ENCODE measurements at places on chromosomes 11 and 22. TPM values are rescaled to one million over a fixed set of nuclear protein-coding genes. Genes with fewer than 3 reads are reported as not detected.

Gene CCDC116
- 0.07 TPM for total RNA-seq

Gene CDC42EP1
- 19.5 TPM for total RNA-seq

Gene LRRC51
- total RNA-seq, result 2.6 TPM

Gene LRRC55
- not detected for total RNA-seq

Gene CEND1
- total RNA-seq, result 0.13 TPM

Gene SLC6A5
- not detected for total RNA-seq

Gene POLD4
- 29.2 TPM for total RNA-seq

Gene FAM180B
- total RNA-seq, result not detected

Gene ATG13
- total RNA-seq, result 54.1 TPM

Gene LSP1
- total RNA-seq, result not detected

Gene MMP8
- total RNA-seq, result not detected

Gene CRYBB3
- not detected for total RNA-seq

Gene MYOD1
- not detected for total RNA-seq

Gene GLYAT
- not detected for total RNA-seq

Gene ARVCF
- total RNA-seq, result 79.3 TPM

Gene HBE1
- total RNA-seq, result not detected

Gene KRTAP5-11
- total RNA-seq, result not detected

Gene MS4A3
- not detected for total RNA-seq

- DNase-seq, result no peak
These were observed 25.4 kb upstream of the MYO18B start for GRCh38 chr22:25716637-25717036.

DNA sequence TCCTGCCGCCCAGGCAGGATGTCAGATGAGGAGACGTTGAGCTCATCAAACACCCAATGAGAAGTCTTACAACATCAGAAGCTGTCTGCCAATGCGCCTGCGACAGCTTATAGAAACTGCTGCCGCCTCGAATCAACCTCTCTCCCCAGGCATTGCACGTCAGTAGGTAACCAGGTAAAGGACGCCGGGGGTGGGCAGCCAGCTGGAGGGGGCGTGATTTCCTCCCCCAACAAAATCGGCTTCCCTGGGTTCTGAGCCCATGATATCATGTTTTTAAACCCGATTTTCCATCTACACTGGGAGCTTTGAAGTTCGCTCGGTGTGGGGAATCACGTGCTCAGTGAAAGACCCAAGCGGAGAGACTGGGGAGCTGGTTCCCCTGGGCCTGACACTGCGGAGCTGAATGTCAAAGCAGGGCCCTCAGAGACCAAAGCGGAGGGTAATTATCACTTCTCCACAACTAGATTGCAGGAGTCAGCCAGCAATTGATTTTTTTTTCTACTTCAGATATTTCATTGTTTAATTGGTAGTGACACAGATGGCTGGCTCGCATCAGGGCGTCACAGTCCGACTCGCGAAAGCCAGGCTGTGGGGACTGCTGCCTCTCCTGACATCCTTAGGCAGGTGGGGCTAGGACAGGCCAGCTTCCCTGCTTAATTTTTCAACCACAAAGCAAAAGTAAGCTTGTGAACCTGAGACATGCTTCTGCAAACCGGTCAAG lies 15.4 kb downstream of the FAM83F start:
- no peak for DNase-seq

DNA sequence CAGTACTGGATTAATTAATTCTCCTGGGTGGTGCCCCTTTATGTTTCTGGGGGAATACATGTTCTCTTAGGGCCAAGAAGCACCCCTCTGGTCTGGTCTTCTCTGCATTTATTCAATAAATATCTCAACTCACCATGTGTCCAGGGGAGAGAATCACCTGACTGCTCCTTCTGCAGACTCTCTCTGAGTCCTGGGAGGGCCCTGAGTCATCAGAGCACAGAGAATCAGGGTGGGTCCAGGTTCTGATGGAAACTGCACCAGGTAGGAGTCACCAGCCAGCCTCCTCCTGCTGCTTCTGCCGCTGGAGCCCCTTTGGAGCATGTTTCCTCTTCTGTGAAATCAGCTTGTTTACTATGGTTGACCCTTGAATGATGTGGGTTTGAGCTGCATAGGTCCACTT lies 107.7 kb upstream of the PLET1 start:
- no peak for DNase-seq

DNA sequence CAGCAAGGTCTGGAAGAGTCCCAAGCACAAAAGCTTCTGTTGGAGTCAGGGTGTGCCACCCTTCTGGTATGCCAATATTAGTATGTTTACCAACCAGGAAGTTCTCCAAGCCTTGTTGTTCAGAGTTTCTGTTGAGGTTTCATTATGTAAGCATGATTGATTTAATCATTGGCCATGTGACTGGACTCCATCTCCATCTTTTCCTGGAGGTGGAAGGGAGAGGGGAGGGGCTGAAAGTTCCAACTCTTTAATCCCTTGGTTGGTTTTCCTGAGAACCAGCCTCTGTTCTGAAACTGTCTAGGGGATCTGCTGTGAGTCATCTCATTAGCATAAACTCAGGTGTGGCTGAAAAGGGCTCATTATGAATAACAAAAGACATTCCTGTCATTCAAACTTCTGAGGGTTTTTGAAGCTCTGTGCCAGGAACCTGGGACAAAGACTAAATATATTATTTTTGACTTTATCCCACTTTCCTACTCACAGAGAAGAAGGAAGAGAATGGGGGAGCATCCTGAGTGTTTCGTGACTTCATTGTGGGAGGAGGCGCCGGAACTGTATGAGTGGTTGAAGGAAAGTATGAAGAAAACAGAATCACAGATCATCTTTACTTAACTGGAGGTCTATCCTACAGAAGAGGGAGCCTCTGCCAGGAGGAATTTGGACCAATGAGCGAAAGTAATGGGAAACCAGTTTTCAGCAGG lies 138.2 kb downstream of the NECTIN1 start:
- no peak for DNase-seq

- DNase-seq, result no peak
These were observed 9.8 kb downstream of the KCNC1 start for GRCh38 chr11:17744151-17744940.

- no peak for DNase-seq
These were observed 8.3 kb downstream of the RIN1 start for GRCh38 chr11:66328031-66328301.

- no peak for DNase-seq
These were observed 7.3 kb downstream of the INS start for GRCh38 chr11:2153581-2154194.

- no peak for DNase-seq
These were observed 17.6 kb upstream of the MED17 start for GRCh38 chr11:93766504-93766903.

DNA sequence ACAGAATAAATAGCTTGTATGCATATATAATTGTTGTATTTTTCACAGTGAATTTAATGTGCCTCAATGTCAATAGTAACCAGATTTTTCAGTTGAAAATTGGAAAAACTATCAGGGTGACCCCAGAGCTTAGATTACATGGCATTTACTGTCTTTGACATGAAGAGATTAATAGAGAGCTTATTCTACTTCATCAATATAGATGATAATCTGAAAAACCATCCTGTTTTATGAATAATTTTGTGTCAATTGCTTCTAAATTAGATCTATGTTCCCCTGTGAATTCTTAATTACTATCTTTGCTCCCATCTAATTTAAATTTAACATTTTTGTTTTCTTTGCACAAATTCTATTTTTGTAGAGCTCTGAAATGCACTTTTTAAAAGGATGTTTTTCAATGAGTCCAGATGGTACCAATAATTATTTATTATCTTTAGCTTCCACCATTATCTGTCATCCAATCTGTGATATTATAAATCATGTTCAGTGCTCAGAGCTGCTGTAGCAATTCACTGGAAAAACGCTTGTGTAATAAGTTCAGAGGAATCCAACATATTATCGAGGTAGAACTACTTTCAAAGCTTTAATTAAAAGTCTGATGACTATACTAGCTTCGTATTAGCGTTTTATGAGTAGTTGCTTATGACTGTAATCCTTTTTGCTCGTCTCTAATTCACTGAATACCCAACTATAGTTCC lies 291.4 kb downstream of the JRKL start:
- DNase-seq, result no peak

GRCh38 chr22:17118342-17118741 lies 2.8 kb downstream of the TMEM121B start:
- DNase-seq, result no peak

- DNase-seq, result no peak
These were observed 13.8 kb upstream of the PICK1 start for GRCh38 chr22:38043151-38044039.

GRCh38 chr11:131674051-131674755 lies 303.8 kb downstream of the NTM start:
- DNase-seq, result no peak

- no peak for DNase-seq
These were observed 8.2 kb downstream of the SPINDOC start for GRCh38 chr11:63821411-63821810.

DNA sequence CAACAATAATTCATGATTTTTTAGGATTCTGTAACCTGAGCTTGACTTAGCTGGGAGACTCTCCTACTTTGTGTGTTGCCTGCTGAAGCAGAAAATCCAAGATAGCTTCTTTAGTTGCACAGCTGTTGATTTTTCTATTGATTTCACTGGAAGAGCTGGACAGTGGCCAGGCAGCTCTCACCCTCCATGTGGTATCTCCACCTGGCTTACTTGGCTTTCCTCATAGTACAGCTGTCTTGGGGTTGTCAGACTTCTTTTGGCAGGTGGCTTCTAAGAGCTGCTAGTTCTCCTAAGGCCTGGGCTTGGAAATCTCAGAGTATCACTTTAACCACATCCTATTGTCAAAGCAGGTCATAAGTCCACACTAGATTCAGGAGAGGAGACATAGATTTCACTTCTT lies 130.8 kb upstream of the SPON1 start:
- DNase-seq, result no peak

GRCh38 chr11:9752091-9752490 lies 88.2 kb downstream of the SWAP70 start:
- DNase-seq, result no peak

DNA sequence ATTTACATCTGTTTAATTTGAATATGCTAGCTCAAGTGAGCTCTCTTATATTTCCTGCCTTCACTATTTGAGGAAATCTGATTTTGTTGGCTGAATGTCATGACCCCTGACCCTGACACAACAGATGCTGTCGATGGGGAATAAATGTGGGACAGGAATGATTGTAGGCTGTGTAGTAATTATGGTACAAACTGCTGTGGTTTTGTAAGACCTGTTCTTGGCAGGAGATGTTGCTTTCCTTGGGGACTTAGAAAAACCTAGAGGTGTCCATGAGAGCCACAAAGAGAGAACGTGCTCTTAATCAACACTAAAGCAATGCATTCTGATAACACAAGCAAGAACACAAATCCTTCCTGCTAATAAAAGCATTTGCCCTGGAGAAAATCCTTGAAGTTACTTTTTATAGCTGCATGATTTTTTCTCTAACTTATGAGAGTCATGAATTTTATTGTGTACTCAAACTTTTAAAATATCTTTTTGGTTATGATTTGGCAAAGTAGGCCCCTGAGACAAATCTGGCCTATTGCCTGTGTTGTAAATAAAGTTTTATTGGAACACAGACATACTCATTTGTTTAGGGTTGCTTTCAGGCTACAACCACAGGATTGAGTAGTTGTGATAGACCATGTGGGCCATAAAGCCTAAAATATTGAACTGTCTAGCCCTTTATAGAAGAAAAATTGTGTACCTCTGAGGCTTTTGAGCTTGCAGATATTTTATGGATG lies 90.2 kb downstream of the DDX10 start:
- no peak for DNase-seq

DNA sequence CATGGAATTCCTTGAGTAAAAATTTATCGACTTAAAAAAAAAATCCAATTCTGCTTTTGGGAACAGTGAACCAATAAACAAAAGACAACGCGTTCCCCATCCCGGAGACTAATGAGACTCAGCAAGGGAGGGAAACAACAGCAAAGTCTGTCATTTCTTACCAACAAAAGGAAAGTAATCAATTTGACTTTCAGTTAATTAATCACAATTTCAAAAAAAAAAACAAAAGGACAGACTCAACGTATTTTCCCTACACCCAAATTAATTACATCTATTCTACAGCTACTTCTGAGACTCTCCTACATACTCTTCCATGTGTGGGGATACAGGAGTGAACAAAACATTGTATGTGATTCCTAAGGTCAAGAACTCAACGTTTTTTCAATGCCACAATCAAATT lies 1.9 kb downstream of the RDX start:
- no peak for DNase-seq

GRCh38 chr11:1218788-1219445 lies 3.9 kb upstream of the MUC5B start:
- DNase-seq, result no peak

- no peak for DNase-seq
These were observed 196.4 kb downstream of the DBX1 start for GRCh38 chr11:19963697-19964387.

DNA sequence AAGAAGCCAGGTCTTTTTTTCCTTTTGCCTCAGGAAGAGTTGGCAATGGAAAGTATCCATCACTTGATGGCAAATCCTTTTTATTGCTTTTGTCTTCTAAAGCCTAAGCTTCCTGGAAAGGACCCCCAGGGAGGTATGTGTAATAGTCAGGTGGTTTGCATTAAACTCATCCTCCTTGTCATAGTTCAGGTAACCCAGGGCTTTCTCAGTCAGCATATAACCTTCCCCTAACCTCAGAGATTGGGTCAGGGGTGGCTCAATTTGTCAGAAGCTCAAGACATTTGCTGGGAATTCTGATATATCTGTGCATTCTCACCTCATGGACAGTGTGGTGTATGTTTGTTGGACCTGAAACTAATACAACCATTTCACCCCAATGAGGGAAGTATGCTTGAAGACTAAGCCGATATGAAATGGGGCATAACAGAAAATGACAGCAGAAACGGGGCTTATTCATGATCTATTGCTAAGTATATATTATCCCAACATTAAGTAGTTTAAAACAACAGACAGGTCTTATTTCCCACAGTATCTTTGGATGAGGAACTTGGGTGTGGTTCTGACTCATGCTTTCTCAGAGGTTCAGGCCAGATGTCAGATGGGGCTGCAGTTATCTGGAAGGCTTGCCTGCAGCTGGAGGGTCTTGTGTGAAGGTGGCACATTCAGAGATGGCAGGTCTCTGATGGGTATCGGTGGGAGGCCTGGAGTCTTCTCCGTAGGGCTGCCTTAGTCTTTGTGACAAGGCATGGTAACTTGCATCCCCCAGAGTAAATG lies 135.8 kb upstream of the SPON1 start:
- DNase-seq, result no peak

DNA sequence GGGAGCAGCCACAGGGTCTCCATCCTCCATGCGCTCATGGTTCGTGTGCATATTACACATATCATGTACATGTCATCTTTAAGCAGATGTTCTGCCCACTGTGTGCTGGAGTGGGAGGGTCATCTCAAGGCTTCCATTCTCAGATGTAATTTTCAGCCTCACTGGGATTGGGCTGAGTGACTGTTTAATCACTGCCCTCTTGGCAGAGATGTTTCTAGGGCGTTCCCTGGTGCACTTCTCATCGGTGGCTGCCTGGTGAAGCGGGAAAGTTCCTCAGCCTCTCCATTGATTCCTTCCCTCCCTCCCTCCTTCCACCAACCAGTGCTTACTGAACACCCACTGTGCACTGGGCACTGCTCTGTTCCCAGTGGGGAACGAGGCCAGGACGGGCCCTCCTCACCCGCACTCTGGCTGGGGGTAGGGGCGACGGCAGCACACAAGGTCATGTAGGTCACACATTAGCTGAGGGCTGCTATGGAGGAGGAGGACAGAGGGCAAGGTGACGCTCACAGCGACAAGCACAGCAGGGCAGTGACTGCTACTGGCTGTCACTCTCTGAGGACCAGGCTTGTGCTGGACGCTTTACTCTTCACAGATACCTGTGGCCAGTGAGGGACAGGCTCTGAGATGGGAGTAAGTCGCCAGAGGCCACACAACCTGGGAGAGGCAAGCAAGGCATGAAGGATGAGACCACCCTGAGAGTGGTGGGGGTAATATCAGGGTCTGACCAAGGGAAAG lies 22.9 kb downstream of the GNAZ start:
- DNase-seq, result no peak

Measured in pulmonary artery endothelial cell (primary cell).